ENCODE measurements at places on chromosomes 3 and 15.

- peak; percentile 24 for DNase-seq
These were observed 61.0 kb upstream of the CSTA start for GRCh38 chr3:122263974-122264588.

DNA sequence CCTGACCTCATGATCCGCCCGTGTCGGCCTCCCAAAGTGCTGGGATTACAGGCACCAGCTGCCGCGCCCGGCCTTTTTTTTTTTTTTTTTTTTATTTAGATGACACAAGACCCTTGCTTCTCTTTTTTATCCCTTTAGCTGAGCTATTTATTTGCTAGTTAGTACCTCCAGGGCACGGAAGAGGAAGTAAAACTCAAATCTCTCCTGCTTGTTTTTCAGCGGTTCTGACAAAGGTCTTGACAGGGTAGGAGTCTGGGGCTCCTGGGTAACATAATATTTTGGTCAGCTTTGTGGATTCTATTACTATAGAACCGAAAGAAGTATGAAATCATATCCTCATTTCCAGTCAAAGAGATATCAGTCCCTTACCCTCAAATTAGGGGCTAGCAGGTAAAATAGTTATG is 44.0 kb upstream of the ETV5 start:
- DNase-seq, result peak; percentile 75

GRCh38 chr3:46856576-46857471 is 6.4 kb downstream of the MYL3 start:
- DNase-seq, result no peak

DNA sequence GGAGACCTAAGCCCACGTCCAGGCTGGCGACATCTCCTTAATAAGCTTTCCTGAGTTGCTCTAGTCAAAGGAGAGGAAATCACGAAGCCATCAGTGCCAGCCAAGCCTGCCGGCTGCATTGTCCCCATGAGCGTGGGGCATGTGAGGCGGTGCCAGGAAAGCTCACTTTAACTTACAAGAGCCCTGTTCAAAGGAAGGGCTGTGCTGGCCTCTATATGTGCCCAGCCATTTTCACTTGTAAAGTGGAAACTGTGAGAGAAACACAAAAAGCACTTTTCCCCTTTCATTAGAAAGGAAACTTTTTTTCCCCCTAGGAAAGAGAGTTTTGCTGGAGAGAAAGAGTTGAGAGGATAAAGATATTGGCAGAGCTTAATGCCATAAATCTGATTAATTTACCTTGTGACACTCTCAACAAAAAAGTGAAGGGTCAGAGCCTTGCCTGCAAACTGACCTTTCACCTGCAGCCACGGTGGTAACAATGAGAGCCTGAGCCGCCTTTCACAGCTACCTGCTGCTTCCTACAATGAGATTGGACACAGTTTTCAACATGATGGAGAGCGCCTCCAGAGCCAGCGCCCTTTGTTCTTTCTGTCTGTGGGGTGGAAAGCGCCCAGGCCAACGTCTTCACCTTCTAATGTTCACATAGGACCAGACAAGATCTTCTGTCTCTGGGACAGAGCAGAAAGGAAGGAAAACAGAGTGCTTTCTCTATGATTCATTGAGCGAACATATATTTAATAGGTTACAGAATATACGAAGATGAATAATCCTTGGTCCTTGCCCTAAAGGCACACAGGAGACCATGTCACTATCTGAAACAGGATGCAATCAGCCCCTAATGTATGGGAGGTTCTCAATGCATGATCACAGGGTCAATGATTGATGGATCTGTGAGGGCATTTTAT is 233.1 kb upstream of the HES1 start:
- DNase-seq, result no peak

DNA sequence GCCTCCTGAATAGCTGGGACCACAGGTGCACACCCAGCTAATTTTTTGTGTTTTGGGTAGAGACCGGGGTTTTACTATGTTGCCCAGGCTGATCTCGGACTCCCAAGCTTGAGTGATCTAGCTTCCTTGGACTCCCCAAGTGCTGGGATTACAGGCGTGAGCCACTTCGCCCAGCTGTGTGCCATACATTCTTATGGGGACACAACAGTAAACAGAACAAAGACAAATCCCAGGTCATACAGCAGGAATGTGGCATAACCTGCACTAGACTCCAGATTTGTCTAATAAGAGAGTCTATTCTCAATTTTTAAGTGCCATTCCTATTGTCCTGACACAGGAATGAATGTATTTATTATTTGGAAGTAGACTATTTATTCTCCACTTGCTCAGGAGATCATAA is 17.6 kb downstream of the ARL6IP5 start:
- no peak for DNase-seq

DNA sequence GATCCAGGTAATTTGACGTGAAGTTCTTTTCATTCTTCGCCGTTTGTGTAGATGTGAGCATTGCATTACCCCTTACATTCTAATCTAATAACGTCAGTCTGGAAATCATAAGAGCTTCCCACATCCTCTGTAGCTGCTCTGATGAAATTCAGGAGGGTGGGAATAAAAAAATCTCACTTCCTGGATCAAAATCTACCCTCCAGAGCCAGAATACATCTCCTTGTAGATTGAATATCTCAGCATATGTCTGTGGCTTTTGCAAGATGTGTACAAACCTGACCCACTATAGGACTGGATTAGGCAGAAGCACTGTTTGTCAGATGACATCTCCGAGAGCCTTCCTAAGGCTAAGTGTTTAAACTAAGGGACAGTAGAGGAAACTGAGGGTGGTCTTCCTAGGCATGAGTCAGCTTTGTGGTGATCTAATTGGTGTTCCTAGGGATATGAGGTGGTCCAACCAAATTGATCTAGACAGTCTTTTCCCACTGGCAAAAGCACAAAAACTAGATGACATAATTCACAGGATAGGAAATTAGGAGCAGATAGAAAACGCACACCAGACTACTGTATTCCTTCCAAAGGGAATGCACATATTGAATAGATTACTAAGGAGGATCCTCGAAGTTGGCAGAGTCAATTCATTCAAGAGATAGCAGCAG is 216.3 kb upstream of the LRTM1 start:
- DNase-seq, result no peak

DNA sequence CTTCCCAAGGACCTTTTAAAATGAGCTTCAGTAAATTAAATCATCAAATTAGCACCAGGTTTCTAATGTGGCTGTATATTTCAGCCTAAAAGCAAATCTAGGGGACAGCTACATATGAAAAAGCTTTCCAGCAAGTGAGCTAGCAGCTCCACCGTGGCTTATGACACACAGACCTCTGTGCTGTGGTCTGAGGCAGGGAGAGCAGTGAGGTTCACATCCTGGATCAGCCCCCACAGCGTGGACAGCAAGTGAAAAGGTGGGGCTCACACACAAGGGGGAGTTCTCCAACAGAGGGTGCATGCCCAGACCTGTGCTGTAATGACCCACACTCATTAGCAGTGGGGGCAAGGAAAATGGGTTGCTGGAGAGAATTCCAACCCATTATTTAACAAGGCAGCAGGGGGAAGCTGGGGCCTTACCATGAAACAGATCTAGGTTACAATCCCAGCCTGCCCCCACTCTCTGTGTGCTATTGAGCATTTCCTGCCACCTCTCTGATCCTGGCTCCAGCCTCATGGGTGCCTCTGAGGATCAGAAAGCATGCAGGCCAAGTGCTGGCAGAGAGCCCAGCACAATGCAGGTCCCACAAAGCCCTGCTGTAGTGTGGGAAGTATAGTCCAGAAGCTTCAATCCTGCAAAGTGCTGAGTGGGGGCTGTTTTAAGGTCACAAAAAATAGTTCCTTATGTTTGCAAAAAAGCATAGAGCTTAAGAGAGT is 48.2 kb downstream of the RASGRF1 start:
- no peak for DNase-seq

- peak; percentile 51 for DNase-seq
These were observed 1237.9 kb downstream of the ROBO2 start for GRCh38 chr3:78277801-78278200.

GRCh38 chr15:70197318-70197944 is 99.7 kb upstream of the TLE3 start:
- no peak for DNase-seq

GRCh38 chr3:11037241-11037873 is 44.8 kb downstream of the SLC6A1 start:
- DNase-seq, result no peak

GRCh38 chr3:142735462-142735861 is 11.6 kb downstream of the TRPC1 start:
- DNase-seq, result no peak

- DNase-seq, result peak; percentile 45
These were observed 7.8 kb upstream of the ZNF710 start for GRCh38 chr15:89993349-89993748.

GRCh38 chr15:67902579-67903009 is 62.7 kb upstream of the RNU6-1 start:
- no peak for DNase-seq

DNA sequence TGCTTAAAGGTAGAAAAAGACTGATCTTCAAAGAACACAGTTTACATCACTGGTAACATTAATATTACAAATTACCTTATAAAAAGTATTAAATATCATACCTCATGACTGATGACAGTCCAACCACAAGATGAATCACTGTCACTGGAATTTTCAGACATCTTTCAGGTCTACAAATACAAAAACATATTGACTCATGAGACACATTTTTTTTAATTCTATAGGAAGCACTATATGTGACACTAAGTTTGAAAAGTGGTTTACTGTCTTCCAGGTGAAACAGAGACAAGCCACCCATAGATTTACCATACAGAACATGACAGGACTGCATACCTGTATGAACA is 18.9 kb downstream of the CCPG1 start:
- no peak for DNase-seq

DNA sequence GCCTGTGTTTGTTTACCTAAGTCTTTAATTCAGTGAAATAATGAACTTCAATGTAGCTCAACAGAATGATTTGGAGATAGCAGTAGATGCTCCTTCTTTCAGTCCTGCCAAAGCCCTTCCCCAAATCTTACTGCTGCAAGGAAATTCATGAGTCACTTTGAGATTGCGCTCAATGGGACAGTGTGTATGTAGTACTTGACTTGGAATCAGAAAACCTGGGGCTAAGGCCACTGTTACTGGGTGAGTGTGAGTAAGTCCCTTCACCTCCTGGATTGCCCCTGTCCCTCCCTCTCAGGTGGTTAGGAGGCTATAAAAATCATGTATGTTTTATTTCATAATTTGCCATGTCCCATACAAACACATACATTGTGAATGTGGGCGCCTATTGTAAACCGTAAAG is 29.9 kb downstream of the ATP13A5 start:
- DNase-seq, result no peak

- DNase-seq, result no peak
These were observed 135.1 kb downstream of the ATP10A start for GRCh38 chr15:25727867-25728600.

DNA sequence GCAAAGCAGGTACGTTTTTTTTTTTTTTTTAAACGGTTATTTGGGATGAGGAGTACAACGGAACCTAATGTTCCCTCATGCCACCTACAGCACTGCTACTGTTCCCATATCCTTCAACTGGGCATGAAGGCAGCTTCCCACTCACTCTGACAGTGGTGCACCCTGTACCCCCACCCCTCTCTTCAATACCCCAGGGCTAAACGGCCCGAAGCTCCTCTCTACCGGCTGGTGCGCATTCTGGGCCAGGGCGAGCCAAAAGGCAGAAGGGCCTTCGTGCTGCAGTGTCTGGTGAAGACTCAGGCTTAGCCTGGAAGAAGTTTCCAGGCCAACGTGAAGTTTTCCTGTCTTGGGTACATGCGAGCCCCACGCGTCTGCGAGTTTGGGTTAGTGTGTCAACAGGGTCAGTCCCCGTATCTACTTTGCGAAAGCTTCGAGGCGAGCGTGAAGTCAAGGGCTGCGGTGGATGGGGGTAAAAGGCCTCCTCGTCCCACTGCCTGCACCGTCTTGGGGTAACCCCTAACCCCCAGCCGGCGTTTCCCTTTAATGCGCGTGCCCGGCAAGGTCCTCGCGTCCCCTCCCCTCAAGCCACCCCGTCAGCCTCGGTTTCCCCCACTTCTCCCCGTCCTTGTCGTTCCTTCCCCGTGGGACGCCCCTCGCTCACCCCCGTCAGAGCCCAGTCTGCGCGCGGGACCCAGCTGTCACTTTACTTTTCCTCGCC is 765 bp upstream of the UBE2E2 start:
- DNase-seq, result peak; percentile 45

DNA sequence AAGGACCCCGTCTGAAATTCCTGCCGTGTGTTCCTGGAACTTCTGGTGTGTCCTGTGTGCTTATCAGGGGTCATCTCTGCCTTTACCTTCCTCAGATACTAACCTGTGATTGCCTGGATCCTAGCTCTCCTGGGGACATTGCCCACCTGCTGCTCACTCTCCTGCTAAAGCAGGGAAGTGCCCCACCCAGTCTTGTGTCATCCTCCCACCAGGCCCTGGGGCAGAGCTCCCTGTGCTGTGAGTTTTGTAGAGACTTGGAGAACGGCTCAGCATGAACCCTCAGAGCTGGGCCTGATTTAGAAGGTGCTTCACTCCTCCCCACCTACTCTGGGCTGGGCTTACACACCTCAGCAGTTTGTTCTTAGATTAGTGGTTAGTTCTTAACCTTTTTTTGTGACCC is 3.8 kb upstream of the TMEM44 start:
- DNase-seq, result no peak

GRCh38 chr3:133487920-133488540 is 85.5 kb upstream of the CDV3 start:
- DNase-seq, result peak; percentile 68

- DNase-seq, result no peak
These were observed 4.3 kb downstream of the GNAT1 start for GRCh38 chr3:50195501-50196252.

DNA sequence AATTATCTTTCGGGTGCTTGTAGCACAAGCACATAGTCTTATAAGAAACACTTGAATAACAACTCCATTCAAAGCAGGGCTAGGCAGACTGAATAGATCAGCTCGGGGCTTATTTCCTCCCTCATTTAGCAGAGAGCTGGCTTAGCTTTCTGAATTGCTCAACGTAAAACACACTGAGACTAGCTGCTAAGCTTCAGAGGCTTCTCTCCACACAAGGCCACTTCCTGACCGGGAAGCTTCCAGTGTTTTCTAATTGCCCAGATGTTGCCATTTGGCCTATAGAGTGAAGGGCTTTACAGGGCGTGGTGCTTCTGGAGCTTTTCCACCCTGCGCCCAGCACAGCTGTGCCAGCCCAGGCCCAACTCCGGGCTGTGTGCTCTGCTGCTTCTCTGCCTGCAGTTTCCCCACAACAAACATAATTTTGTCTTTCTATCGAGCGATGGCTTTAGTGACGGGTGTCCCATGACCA is 16.6 kb downstream of the FAM240A start:
- no peak for DNase-seq

DNA sequence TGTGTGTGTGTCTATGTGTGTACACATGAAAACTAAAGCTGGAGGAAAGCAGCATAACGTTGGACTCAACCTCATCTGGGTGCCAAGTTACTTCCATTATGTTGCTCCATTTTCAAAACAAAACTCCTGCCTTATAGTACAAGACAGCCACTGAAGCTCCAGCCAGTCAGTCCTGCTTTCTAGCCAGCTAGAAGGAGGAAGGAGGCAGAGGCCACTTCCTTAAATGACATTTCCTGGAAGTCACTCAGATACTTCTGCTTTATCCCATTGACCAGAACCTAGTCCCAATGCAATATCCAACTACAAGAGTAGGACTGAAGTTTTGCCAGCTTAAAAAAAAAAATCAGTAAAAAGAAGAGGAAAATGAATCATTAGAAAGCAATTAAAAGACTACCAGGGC is 31.7 kb downstream of the CADPS start:
- no peak for DNase-seq

- DNase-seq, result no peak
These were observed 27.7 kb upstream of the SSR3 start for GRCh38 chr3:156582532-156583183.

Data from hematopoietic multipotent progenitor cell treated with erythropoietin and hydrocortisone succinate and interleukin-3 and kit ligand, for 4 days (in vitro differentiated cells).